ENCODE measurements at places on chromosomes 3 and 15. TPM values are rescaled to one million over a fixed set of nuclear protein-coding genes. Genes with fewer than 3 reads are reported as not detected.
A peak's percentile ranks its signal among the peaks of the same experiment; 100 is the strongest.

GPR62 gene
- not detected for total RNA-seq

IGSF10 gene
- total RNA-seq, result 0.10 TPM

INSYN1 gene
- total RNA-seq, result 2.6 TPM

METTL6 gene
- 16.5 TPM for total RNA-seq

GJD2 gene
- not detected for total RNA-seq

ARHGAP31 gene
- 7.6 TPM for total RNA-seq

DNA sequence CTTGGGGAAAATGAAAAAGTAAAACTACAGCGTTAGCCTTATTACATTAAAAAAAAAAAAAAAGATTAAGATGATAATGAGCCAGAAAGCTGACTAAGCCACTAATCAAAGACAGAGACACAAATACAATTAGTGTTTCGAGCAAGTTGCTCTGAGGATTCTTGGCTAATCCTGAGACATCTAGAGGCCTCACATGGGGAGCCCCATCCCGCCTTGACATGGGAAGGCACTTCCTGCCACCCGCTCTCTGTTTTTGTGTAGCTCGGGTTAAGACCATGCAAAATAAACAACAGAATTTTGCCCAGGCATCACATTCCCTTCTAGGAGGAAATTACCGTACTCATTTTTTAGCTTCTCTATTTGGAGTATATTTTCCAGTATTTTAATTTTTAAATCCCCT is 15.3 kb downstream of the HESX1 start:
- H3K27ac ChIP-seq, result no peak overlapping the region
- no peak overlapping the region for H3K4me3 ChIP-seq
- no peaks in the 10 kb centered on the region for H3K4me1 ChIP-seq

DNA sequence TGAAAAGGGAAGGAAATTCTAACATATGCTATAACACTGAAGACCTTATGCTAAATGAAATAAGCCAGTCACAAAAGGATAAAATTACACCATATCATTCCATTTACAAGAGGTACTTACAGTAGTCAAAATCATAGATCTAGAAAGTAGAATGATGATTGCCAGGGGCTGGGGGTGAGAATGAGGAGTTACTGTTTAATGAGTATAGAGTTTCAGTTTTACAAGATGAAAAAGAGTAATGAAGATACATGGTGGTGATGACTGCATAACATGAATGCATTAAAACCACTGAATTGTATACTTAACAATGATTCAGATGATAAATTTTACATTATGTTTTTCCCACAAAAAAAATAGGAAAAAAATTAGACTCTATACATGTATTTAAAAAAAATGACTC is 152.6 kb downstream of the SCAPER start:
- H3K36me3 ChIP-seq, result no peaks in the 10 kb centered on the region
- no peak overlapping the region for H3K27ac ChIP-seq
- no peak overlapping the region for H3K4me3 ChIP-seq
- H3K4me1 ChIP-seq, result no peaks in the 10 kb centered on the region
- DNase-seq, result no peak

- no peaks in the 10 kb centered on the region for H3K4me1 ChIP-seq
- no peaks in the 10 kb centered on the region for H3K36me3 ChIP-seq
- H3K27me3 ChIP-seq, result no peaks in the 10 kb centered on the region
- DNase-seq, result peak; percentile 12
- H3K27ac ChIP-seq, result peak overlapping the region; percentile 6
Observed at GRCh38 chr3:165805946-165806561, 31.2 kb downstream of the BCHE start.

DNA sequence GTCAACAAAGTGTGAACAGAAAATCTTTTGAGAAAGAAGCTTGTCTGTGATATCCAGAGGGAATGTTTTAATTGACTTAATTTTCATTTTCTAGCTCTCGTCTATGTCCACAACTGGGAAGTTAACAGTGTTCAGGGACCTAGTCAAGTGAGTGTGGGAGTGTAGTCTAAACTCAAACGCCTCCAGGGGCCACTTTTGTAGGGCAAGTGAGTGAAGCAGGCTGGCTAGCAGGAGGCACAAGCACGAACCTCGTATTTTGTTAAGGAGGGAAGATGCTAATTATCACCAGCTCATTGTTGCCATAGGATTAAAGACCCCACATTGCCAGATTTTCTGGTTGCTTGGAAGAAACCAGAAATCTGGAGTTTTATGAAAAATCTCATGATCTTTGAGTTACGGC is 135.8 kb downstream of the CPNE4 start:
- no peak overlapping the region for H3K27ac ChIP-seq
- no peak overlapping the region for H3K4me3 ChIP-seq
- no peaks in the 10 kb centered on the region for H3K4me1 ChIP-seq
- H3K27me3 ChIP-seq, result 0 out of 2 replicates have a peak, but pooled peaks cover 2% of the 10 kb centered on the region
- no peak for DNase-seq
- no peaks in the 10 kb centered on the region for H3K36me3 ChIP-seq

DNA sequence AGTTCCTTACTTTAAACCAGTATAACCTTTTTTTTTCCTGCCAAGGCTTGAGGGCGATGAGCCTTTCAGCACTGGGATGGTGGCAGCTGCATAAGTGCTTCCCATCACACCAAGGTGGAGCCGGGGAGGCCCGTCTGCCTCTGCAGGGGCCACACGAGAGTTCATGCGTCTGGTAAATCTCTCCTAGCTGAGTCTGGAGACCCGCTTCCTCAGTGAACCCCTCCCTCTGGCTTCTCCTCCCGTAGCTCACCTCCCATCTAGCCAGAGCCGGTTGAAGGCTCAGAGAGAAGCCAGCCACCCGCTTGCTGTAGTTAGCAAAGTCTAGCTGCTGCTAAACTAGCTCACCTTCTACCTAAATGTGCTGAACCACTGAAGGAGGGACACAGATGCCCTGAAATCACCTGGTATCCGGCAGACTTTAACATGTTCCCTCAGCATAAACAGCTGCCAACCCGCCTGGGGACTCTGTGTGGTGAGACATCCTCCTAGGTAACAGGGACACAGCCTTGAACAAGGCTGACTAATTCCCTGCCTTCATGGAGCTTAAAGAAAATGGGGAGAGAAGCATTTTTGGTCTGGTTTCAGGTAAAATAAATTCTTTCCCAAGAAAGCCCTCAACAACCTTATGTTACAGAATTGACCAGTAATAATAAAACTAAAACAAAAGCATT is 42.9 kb downstream of the RLBP1 start:
- no peaks in the 10 kb centered on the region for H3K27me3 ChIP-seq
- H3K27ac ChIP-seq, result no peak overlapping the region

- DNase-seq, result no peak
- no peaks in the 10 kb centered on the region for H3K36me3 ChIP-seq
- H3K27ac ChIP-seq, result no peak overlapping the region
- no peaks in the 10 kb centered on the region for H3K4me1 ChIP-seq
- H3K4me3 ChIP-seq, result no peak overlapping the region
Observed at GRCh38 chr3:195059006-195059350, 212.0 kb downstream of the XXYLT1 start.

DNA sequence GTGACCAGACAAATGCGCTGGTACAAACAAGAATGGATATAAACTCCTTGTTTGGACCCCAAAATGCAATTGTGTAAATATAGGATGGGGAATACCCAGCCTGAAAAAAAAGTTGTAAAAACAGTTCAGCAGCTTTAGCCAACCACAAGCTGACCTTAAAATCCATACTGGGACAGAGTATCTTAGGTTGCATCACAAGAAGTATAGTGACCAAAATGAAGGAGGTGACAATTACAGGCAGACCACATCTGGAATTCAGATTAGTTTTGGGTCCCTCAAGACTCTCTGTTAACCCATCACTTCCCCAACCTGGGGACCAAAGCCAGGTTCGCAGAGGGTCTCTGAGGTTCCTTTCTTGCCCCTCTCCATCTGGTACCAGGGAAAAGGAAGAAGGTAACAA is 115.9 kb upstream of the PRR20G start:
- H3K4me1 ChIP-seq, result peaks cover 5% of the 10 kb centered on the region
- DNase-seq, result no peak
- H3K4me3 ChIP-seq, result no peak overlapping the region
- no peak overlapping the region for H3K27ac ChIP-seq
- H3K27me3 ChIP-seq, result peaks cover 10% of the 10 kb centered on the region

- no peak overlapping the region for H3K4me3 ChIP-seq
- H3K36me3 ChIP-seq, result no peaks in the 10 kb centered on the region
- DNase-seq, result no peak
- H3K4me1 ChIP-seq, result peaks cover 69% of the 10 kb centered on the region
- peak overlapping the region; percentile 100 for H3K27ac ChIP-seq
Observed at GRCh38 chr15:98868564-98868963, 139.0 kb downstream of the PGPEP1L start.

DNA sequence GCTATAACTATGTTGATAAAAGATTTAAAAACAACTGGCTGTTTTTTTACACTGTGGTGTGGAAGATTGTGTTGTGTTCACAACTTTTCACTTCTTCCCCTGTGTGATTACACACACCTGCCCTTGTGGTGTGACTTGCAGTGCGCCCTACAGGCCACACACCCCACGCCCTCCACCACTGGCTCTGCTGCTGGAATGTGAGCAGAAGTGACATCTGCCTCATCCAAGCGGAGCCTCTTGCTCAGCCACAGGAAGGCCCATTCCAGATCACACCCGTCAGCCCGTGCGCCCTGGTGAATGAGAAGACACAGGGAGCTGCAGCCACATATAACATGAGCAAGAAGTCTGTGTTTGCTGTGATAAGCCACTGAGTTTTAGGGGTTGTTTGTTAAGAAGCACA is 7.0 kb downstream of the CCR2 start:
- H3K27me3 ChIP-seq, result peaks cover 7% of the 10 kb centered on the region
- DNase-seq, result no peak
- no peak overlapping the region for H3K27ac ChIP-seq
- no peaks in the 10 kb centered on the region for H3K36me3 ChIP-seq
- no peaks in the 10 kb centered on the region for H3K4me1 ChIP-seq
- no peak overlapping the region for H3K4me3 ChIP-seq

Data from Panc1 (cell line).